ENCODE measurements at places on chromosomes 6 and 20. TPM values are rescaled to one million over a fixed set of nuclear protein-coding genes. Genes with fewer than 3 reads are reported as not detected.

The FRK gene
- total RNA-seq = 0.33 TPM

The HAO1 gene
- not detected for total RNA-seq

The HLA-DQB1 gene
- total RNA-seq = not detected

The BMP7 gene
- total RNA-seq = not detected

The OR2H1 gene
- not detected for total RNA-seq

The INSM1 gene
- total RNA-seq = not detected

The GPR6 gene
- total RNA-seq = not detected

The VGLL2 gene
- not detected for total RNA-seq

The MDFI gene
- total RNA-seq = 1.2 TPM
